Activated CD4-positive, alpha-beta T cell treated with anti-CD3 and anti-CD28 coated beads for 4 hours (primary cell): ENCODE measurements at places on chromosomes 11 and 22.

DNA sequence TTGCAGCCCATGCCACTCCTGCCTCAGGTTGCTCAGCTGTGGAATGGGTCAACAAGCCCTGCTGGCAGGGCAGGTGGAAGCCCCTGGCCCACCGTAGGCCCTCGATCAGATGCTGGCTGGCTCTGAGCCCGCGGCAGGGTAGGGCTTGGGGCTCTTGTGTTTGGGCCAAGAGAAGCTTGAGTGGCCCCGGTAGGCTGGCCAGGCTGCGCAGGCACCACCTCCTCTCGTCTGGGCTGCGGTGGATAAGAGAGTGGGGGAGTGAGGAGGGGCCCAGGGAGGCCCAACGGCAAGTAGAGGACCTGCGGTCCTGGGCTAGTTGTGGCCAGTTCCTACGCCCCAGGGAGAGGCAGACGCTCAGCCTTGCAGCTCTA is 115.2 kb downstream of the CEP164 start:
- no peak for DNase-seq

DNA sequence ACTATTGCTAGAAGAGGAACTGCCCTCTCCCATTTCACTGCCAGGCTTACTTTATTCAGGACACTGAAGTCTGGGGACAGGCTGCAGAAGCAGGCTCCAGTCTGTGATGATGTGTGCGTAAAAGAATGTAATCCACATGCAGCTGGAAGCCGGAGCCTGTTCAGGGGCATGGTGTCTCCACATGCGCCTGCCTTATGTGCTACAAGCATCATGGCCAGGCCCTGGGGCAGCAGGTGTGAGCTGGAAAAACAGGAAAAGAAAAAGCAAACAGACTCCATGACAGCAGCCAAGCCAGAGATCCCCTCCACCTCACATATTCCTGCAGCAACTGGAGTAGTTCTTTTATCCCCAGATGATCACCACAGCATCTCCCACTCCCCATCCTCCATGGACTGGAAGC is 33.4 kb downstream of the ARFGAP2 start:
- DNase-seq, result no peak

DNA sequence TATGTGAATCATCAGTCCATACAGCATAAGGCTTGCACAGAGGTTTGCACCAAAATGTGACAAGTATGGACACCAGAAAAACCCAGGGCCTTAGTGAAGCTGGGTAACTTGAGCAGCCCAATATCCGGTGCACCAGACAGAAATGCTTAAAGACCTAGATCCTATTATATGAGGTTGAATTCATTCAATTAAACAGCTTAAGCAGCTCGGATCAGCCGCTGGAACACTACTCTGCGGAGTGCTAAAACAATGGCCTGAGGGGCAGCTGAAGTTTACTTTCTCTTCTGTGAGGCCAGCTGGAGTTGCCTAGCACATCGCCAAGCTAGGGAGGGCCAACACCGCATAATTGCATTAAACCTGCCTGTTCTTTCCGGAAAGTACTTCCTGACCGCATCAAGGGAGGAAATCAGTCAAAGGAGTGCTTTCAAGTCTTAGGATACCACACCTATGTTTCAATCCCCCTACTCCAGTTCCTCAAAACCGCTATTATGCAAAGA is 17.0 kb upstream of the FAM181B start:
- no peak for DNase-seq

DNA sequence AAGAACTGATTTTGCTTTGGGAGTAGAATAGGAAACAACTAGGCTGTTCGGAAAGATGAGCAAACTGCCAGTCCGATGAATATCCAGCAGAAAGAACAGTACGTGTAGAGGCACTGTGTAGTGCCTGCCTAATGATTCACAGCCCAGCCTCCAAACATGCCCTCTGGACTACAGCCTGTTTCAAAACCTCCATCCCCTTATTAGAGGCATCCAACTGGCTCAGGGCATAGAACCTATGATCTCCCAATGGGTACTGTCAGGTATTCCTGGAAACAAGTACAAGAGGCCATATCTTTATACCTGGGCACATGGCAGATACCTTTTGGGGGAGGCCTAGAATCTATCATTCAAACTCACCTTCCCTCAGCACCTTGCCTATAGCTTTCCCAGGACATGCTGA is 4.9 kb downstream of the RRP8 start:
- DNase-seq, result no peak

- DNase-seq, result no peak
Observed at GRCh38 chr11:69232821-69233743, 60.9 kb upstream of the MYEOV start.

GRCh38 chr11:70734379-70734778 is 336.1 kb downstream of the CTTN start:
- DNase-seq, result no peak

GRCh38 chr11:63920126-63920938 is 3.4 kb upstream of the RCOR2 start:
- DNase-seq, result no peak

DNA sequence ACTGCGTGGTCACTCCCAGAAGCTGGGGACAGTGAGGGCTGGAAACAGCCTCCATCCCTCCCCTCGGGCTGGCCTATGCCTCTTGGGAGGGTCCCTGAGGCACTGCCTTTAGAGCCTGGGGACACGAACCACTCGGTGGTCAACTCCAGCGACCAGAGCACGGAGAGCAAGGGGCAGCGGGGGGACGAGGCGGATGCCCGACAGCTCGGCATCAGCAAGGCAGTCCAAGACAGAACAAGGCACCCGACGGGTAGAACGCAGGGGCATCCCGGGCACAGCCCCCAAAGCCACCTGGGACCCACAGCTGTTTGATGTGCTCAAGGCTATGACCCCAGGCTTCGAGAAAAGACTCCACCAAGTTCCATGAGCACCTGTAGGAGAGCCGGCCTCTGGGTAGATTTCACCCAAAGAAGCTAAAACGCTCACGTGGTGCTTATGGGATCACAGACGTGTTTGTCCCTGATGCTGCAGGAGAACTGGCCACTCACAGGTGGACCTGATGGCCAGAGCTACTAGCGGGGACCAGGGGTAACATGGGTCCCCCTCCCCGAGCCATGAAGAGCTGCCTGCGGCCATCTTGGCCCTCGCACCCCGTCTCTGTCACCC is 510 bp upstream of the LSP1 start:
- DNase-seq, result no peak

DNA sequence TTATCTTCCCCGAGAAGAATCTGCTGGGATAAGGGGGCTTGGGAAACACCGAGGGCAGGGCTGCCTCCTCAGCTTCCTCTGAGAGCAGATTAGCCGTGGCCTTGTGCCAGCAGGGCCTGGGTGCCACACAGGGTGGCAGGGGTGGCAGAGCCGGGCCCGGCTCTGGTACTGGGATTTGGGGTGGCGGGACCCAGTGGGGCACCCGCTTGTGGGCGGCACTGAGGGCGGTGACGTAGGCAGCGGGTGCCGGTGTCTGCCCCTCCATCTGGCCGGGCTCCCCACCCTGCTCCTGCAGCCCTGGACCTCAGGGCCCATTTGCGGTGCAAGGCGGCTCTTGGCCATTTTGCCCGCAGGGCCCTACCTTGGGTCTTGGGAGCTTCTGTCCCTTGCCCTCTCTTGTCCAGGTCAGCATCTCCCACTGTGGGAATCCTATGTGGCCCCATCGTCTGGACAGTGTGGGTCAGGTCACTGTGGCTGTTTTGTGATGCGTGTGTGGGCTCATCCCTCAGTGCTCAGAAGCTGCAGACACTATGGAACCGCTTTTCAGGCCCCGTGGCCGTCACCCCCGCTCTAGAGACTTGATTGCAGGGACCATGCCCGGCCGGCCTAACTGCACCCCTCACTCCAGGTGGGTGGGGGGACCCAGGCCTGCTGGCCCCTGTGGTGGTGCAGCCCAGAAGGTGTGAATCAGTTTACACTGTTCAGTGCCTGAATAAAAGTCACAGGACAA is 29.7 kb upstream of the KRTAP5-6 start:
- DNase-seq, result no peak

GRCh38 chr22:44848791-44849420 is 96.5 kb downstream of the ARHGAP8 start:
- DNase-seq, result no peak

DNA sequence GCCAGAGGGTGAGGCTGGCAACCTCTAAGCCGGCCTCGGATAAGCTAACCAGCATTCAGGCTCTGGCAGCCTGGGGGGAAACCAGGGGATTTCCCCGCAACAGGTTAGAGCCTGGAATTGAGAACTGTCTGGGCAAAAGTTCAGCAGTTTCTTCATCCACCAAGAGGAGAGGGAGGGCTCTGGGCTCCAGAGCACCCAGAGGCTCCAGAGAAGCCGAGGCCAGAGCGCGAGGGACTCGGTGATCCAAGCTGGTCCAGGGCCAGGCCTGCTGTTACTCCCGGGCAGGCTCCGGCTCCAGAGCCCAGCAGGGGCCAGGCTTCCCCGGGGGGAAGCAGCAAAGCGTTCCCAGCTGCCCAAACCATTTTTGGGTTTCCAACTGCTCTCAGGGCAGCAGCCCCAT is 13.3 kb upstream of the SH3BP1 start:
- DNase-seq, result no peak

GRCh38 chr11:8243458-8243857 is 20.2 kb downstream of the LMO1 start:
- DNase-seq, result no peak

GRCh38 chr22:20240447-20240764 is 27.7 kb downstream of the RTN4R start:
- DNase-seq, result no peak

DNA sequence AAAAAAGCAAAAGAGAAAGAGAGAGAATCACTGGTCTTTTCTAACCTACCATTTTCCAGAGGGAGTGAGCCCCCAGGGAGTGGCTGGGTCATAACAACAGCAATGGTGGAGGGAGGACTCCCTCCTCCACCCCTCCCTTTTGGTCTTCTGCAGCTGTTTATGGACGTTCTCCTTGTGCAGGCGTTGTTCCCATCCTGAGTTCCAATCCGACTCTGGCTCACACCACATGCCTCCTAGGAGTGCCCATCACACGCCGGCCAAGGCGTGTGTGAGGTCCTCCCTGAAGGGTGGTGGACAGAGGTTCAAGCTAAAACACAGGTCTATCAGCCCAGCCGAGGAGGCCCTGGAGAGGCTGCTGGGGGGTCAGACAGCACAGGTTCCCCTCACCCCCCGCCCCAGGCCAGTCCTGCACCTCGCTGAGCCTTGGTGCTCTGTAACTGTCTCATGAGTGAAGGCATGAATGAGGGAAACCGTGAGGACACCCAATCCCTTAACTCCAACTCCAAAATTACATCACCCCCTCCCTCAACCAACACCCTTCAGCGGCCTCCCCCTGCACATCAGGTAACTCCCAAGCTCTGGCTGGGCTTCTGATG is 29.4 kb downstream of the IFT27 start:
- no peak for DNase-seq

DNA sequence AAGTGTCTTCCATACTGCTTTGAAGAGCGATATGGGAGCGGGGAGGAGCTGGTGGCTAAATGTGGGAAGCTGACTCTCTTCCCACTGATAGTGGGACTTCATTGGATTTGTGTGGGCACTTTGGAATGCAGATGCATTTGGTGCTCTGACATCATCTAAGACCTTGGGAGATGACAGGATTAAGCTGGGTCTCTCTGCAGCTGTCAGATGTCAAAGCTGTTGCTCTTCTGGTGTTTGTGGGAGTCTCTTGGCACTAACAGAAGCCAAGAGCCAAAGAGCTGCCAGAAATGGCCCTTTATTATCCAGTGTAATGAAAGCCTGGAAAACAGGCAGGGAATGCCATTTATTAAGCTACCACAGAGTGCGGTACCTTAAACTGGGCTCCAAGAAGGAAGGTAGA is 20.6 kb downstream of the GRAMD1B start:
- DNase-seq, result no peak

DNA sequence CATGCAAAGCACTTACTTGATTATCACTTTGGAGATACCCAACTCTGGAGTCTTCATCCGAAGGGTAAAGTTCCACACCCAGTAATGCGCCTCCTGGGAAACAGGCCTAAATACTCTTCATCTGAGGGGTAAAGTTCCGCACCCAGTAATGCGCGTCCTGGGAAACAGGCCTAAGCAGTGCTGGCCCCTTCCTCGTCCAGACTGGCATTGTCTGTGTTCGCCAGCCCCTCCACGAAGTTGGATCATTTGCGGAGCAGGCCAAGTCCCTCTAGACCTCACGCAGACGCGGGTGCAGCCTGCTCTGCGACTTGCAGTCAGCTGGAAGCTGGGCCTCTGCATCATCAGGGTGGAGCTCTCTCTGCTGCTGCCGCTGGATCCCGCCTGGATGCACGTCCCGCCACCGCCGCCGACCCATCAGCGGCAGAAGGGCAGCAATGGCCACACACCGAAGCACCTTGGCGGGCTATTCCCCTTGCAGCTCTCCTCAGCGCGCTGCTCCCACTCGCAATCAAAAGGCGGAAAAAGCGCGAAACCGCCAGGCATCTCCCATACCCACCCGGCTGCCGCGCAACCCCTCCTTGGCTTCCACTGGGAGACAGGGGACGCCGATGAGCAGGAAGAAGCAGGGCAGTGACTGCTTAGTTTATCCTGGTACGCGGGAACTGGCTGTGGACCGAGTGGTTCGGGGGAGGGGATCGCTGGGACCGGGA is 34.1 kb upstream of the GLYATL1 start:
- DNase-seq, result no peak

GRCh38 chr11:28476049-28476448 is 367.9 kb downstream of the METTL15 start:
- DNase-seq, result no peak

GRCh38 chr11:70111269-70112016 is 33.3 kb downstream of the ANO1 start:
- DNase-seq, result no peak

DNA sequence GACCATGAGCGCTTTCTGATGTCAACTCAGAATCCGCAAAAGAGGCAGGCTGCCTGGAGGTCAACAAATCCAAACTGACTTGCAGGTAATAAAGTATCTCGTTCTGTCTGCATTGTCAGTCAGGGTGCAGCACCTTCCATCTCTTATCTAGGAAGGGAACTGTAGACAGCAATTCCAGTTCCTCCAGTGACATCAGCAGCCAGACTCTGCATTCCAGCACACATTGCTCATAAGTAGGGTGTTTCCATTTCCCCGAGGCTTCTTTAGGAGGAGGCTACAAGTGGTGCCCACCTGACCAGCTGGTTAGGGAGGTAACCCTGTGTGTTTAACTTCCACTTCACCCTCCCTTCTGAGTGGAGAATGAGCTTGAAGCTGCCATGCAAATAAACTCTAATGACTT is 53.3 kb downstream of the NTM start:
- DNase-seq, result no peak

DNA sequence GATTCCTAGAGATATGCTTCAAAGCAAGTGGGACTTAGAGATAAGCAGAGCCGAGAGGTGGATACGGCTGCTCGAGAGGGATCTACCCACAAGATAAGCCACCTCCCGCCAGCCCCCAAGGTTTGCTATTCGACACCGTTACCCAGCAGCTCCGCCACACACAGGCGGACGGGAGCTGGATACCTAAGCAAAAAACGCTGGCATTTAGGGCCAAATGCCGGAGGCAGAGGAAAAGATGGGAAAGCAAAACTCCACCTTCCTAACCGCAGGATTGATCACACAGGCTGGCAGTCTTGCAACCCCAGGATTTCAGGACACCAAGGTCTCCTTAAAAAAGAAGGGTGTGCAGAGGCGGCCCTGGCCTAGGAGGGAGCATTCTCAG is 709 bp downstream of the FTH1 start:
- peak; percentile 27 for DNase-seq
